ENCODE measurements at places on chromosomes 16 and 17.

- no peak for DNase-seq
Measured at GRCh38 chr17:41369023-41369422, 590 bp downstream of the KRT33B start.

- DNase-seq = peak; percentile 30
Measured at GRCh38 chr17:20156196-20157000, 147.2 kb downstream of the SPECC1 start.

DNA sequence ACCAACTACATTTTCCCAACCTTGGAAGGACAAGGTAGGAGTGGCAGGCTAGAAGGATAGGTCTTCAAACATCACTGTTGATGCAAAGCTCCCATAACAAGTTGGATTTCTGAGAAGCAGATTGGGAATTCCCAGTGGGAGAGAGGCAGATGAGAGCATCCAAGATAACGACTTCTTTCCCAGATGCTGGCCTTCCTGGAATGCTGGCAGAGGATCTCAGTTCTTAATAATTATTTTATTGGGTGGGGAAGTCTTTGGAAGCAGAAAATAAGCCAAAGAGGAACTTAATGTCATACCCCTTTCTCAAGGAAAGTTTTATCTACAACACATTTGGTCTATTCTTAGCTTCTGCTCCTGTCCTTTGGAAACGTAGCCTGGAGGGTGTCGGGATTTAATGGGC, 64.5 kb downstream of the MPRIP start:
- no peak for DNase-seq

DNA sequence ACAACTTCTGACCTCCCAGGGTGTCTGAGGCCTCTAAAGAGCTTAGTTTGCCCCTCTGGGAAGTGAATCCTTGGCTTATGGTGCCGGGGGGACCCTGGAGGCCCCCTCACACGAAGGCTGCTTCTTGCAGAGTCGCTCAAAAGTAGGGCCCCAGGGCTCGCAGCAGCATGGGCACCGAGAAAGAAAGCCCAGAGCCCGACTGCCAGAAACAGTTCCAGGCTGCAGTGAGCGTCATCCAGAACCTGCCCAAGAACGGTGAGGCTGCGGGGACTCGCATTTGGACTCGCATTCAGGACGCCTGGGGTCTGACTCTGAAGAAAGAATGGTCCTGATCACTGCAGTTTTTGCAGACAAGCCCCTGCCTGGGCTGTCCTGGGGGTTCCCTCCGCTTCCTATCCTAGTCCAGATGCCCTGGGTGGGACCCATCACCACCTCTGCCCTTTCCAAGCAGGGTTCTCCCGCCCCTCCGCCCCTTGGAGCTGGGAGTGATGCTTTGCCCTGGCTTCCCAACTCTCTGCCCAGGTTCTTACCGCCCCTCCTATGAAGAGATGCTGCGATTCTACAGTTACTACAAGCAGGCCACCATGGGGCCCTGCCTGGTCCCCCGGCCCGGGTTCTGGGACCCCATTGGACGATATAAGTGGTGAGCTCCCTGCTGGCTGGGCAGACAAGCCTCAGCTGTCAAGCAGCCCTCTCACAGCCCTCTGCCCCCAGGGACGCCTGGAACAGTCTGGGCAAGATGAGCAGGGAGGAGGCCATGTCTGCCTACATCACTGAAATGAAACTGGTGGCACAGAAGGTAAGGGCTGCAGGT, 698 bp downstream of the ACBD4 start:
- DNase-seq = no peak

GRCh38 chr17:30021708-30022317, 80.4 kb downstream of the EFCAB5 start:
- peak; percentile 78 for DNase-seq

DNA sequence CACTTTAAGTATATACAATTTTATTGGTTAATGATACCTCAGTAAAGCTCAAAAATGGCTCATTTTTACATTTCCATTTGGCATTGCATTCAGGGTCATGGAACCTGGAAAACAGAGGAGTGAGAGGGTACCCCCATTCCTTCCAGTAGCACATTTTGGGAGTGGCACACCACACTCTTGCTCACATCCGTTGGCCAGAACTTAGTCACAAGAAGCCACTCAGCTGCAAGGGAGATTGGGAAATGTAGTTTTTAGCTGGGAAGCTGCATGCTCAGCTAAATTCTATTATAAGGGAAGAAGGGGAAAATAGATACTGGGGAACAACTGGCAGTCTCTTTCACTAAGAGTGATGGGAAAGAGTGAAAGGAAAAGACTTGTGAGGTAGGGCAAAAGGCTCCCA, 102.5 kb upstream of the TMEM97 start:
- no peak for DNase-seq

- DNase-seq = peak; percentile 57
Measured at GRCh38 chr17:50471009-50471905, 2.6 kb upstream of the CHAD start.

DNA sequence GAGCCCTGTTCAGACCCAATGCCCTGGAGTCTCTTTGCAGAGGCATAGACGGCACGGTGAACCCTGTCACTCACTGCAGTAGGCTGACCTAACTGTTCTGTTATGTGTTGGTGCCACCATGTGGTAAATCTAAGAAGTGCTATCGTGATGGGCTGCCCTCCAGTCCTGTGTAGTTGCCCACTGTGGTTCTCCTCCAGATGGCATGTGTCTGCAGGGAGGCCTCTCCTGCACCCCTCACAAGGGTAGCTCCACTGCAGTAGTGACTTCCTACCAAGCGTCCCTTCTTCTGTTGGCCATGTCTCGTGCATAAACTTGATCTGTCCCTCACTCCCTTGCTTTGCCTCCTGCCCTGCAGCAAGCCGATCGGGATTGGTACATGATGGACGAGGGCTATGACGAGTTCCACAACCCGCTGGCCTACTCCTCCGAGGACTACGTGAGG, 5.8 kb downstream of the DHX38 start:
- peak; percentile 67 for DNase-seq

GRCh38 chr16:27776556-27777225, 226.7 kb downstream of the KATNIP start:
- DNase-seq = no peak

DNA sequence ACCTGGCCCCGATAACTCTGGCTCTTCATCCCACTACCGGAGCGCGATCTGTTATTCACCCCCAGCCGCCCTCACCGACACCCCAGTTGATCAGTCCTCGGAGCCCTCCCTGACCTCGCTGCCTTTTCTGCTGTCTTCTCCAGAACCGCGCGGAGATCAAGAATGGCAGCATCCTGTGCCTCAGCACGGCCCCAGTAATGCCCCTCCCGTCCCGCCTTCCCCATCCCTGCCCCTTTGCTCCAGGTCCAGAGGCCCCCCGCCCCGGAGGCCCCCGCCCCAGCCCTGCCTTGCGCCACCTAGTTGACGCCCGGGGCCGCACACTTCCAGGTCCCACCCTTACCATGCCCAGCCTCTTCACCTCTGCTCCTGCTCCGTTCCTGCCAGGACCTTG, 872 bp downstream of the ELMO3 start:
- DNase-seq = no peak

DNA sequence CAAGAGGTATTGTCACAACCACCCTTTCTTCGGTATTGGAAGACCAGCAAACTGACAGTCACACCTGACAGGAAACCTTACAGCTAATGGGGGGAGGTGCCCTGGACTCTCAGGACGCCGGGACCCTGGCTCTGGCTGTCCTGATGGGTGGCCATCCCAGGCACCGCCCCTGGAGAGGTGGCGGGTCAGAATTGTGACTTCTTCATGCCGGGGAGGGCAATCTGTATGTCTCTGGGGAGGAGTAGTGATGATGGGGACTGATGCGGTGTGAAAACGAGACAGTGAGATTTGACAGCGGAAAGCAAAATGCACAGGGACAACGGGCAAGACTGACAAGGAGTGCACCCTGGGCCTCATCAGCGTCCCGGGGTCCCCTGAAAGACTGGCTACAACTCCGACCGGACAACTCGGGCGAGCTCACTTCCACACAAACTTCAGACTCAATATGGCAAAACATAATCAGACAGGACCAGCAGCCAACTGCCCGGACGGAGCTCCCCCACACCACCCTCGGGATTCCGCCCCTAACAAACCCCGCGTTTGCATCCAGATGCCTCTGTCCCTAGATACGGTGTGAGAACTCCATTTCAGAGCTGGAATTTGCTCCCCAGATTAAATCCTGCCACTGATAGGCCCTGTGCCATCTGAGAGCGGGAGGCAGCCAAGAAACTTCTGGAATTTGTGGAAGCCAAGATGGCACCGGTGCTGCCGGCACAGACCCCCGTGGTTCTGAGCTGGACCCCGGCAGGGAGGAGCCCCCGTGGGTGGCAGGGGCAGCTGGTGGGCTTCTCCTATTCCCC, 83.6 kb upstream of the CREBBP start:
- no peak for DNase-seq

- DNase-seq = no peak
Measured at GRCh38 chr16:49834531-49835151, 21.3 kb downstream of the ZNF423 start.

DNA sequence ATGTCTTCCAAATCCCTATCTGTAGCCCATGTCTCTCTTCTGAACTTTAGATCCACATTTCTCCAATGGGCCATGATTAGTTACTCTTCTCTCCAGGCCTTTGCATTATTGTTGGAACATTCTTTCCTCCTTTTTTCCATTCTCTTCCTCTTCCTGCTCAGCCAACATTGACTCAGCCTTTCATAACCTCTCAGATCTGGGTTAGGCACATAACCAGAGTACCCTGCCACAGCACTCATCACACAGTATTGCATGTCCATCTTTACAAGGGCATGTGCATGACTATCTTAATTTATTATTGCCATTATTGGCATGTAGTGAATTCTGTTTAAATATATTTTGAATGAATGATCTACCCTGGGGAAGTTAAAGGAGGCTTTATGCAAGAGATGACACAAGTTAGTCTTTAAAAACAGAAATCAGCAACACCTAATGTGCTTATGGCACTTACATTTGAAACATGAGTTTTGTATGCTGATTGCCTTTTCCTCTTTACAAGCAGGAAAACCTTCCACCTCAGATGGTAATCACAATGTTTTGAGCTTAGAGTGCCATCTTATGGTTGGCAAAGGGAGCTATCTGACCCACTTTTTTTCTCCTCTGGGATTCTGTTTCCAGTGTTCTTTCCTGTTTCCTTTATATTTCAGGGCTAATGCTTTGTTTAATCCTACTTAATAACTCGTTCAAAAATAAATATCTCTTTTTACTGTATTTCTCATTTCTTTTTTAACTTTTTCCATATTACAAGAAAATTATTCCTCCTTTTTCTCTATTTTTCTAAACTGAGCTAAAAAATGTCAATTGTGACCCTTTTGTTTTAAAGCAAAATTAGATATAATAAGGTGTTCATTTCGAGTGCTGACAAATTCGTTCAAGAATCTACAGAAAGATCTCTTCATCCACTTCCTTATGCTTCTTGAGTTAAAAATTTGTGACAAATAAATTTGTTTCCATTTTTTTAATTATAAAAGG, 151.0 kb upstream of the RBL2 start:
- DNase-seq = peak; percentile 39

- no peak for DNase-seq
Measured at GRCh38 chr16:65548470-65548869, 426.6 kb upstream of the CDH11 start.

- DNase-seq = no peak
Measured at GRCh38 chr17:60077226-60077625, 1.5 kb downstream of the HEATR6 start.

DNA sequence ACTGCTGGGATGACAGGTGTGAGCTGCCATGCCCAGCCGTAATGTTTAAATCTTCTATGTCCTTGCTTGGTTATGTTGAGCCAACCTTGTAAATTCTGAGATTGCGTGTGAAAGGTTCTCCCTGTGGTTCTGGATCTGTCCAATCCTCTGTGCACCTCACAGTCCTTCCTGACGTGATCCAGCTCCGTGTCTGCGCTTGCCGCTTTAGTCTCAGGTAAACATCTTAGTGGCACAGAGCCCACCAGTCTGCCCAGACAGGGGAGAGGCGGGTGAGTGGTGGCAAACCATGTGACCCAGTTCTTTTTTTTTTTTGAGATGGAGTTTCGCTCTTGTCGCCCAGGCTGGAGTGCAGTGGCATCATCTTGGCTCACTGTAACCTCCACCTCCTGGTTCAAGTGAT, 13.9 kb downstream of the SLC25A10 start:
- no peak for DNase-seq

GRCh38 chr16:56637814-56638750, at the start of gene MT1A:
MT1A (plus strand) TSS chr16:56638666; CDS start chr16:56638739, 73 bp downstream.
- DNase-seq = no peak

DNA sequence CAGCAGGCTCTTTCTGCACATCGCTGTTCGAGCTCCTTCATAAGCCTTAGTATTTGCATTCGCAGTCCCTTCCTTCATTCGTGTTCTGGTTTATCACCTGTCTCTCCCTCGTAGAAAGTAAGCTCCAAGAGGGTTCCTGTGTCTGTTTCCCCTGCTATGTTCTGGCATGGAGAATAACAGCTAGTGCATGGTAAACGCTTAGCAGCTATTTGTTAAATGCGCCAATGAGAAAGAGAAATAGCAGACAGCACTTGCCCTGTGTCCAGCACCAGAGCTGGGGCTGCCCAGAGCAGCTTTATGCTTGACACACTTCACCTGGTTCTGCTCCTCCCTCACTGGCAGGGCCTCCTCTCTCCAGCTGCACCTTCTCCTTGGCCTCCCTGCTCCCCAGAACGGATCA, 5.5 kb downstream of the ZNF688 start:
- no peak for DNase-seq

GRCh38 chr17:67413388-67413787, 36.3 kb downstream of the PITPNC1 start:
- no peak for DNase-seq

DNA sequence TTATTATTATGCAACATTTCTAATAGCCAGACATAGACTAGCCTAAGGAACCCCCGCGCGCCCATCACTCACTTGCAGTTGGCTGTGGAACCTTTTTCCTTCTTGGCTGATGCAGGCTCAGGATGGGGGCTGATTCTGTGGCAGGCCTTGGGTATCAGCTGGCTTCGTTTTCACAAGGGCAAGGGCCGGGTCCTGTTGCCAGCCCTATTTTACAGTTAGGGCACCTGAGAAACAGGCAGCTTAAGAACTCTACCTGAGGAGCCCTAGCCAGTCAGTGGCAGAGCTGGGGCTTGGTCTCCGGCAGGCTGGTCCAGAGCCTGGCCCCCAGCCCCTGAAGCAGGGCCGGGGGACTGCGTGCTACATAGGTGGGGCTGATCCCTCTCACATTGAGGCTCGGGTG, 28.7 kb downstream of the ADGRG5 start:
- no peak for DNase-seq

DNA sequence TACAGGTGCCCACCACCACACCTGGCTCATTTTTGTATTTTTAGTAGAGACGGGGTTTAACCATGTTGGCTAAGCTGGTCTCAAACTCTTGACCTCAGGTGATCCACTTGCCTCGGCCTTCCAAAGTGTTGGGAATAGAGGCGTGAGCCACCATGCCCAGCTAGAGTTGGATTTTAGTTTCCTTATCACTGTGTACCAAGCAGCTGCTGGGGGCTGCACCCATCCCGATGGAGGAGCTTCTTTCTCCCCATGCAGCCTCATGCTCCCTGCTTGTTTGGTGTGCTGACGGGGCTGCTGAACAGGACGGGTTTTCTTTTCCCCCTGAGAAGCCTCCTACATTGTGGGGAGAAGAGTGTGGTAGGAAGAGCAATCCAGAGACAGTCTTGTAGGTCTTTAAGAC, 173.2 kb downstream of the LGALS9B start:
- DNase-seq = no peak

- no peak for DNase-seq
Measured at GRCh38 chr17:67238991-67239390, 6.0 kb downstream of the HELZ start.

- peak; percentile 71 for DNase-seq
Measured at GRCh38 chr16:71723537-71724319, 773 bp downstream of the PHLPP2 start.

All from KBM-7 (cell line).